ENCODE measurements at places on chromosomes 1 and 21.

DNA sequence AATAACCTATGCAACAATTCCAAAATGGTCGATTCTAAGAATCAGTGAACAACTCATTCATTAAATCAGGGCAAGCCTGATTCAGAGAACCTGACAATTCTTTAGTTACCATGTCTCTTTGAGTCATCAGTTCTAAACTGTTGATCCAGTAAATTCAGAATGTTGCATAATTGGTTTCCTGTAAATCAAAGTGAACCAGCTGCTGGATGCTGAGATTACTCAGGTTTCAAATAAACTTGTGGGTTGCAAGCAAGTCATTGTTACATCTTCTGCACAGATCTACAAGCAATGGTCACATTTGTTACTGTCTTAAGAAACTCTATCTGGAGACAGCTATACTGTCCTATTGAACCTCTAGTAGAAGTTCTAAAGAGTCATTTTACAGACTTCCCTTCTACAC, 16.5 kb downstream of the PLA2G2D start:
- no peak for DNase-seq

DNA sequence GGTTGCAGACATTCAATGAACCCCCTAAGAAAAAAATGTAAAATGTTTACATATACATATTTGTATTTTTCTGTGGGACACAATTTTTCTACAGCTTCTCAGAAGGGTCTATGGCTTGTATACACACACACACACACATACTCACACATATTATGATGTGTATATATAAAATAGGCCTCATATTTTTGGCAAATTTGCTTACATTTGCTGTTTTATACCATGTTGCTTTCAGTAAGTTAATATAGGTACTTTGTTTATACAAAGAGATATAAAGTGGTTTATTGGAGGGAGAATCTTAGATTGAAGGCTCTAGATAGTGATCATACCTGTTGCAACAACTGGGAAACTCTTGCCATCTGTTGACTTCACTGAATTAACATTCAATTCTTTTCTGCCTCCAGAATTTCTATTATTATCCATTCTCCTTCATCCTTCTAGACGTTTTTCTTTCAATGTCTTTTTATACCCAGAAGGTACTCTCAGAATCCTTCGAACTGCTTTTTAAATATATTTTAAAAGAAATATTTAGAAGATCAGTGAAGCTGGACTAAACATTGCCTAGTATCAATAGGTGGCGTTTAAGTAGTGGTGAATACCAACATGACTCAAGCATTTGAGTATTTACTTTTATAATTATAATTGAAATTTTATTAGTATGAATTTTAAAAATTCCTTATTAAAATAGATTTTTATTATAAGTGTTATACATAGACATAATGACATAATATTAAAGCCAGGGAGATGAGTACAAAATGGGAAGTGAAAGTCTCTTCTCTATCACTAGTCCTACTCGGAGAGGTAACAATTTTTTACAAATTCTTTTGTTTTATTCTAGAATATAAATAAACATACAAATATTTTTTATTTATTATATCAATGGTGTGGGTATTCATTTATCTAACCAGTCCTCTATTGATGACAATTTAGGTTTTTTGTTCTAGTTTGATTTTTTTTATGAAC, 10.2 kb downstream of the CD55 start:
- no peak for DNase-seq

- no peak for DNase-seq
Measured at GRCh38 chr1:219432191-219432606, 180.7 kb downstream of the ZC3H11B start.

DNA sequence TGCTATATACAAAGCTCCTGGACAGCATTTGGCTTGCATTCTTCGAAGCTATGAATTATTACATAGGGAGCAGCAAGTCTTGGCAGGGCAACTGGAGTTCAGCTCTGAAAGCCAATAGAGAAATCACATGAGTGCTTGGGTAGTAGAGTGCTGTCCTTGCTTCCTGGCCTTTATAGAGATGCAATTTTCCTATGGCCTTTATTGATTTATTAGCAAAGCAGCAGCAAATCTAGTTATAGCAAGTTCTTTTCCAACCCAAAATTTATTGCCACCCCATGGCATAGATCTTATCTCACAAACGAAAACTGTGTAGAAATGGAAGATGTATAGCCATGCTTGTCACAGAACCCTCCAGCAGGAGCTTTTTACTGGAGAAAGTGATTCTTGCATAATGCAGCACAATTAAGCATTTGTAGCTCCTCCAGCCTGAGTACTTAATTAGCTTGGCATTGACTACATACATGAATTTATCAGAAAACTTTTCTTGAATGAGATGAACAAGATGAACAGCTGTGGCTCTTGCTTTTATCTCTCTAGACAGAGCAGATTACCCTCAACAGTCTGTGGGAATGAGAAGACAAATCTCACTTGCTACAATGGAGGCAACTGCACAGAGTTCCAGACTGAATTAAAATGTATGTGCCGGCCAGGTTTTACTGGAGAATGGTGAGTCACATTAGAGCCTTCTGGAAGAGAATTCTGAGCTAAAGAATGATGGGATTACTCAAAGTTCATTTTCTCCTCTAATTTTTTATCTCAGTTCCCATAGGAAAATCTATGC, 170.1 kb downstream of the CRB1 start:
- no peak for DNase-seq

GRCh38 chr1:43532716-43533115, 2.0 kb downstream of the PTPRF start:
- no peak for DNase-seq

- DNase-seq = no peak
Measured at GRCh38 chr1:70737125-70737524, 310.5 kb downstream of the PTGER3 start.

DNA sequence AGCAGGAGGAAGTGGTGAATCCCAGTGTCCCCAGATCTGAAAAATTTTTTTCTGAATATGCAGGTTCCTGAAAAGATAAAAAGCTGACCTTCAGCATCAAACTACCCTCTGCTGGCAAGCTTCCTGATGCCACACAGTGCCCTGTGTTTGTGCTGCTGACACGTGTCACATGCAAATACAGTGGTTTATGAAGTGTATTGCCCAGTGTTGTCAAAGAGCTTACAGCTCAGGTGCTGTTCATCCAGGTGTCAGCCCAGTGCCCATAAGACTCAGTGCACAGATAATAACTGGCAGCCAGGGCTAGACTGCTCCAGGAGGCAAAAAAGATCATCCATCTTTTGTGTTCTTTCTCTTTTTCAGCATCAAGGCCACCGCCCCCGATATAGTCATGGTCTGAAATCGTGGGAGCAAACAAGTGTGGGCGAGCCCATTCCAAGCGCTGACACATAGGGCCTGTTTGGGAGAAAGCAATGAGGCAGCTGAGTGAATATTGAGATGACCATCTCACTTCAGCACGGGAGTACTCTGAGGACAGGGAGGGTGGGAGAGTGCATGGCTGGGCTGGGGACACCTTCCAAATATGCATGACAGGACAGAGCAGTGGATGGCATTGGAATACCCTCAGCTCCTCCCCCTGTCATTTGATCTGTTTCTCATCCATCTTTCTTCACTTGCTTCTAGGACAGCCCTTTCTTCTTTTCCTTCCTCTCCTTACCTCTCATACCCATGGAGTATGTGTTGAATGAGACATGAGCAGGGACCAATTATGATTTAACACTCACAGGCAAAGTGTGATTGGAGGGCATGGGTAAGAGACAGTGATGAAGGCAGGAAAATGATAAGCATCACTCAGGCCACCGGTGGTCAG, 6.4 kb upstream of the KCNK1 start:
- no peak for DNase-seq

DNA sequence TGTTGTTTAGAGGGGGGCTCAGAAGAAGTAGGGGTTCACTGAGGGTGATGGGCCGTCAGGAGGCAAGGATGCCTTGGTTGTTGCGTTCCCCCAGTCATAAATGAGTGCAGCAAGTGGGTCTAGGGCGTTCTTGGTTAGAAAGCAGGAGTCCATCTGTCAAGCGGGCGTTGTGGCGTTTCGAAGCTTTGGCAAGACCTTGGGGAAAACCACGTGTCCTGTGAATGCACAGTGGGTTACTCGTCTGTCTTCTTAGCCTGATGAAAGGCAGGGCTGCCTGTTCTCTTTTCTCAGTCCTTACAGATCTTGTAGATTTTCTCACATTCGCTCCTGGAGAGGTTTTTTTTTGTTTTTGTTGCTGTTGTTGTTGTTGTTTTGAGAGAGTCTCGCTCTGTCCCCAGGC, 6.3 kb upstream of the ZNF496 start:
- DNase-seq = no peak

- DNase-seq = no peak
Measured at GRCh38 chr1:2046174-2046917, 3.9 kb upstream of the PRKCZ start.
